ENCODE measurements at places on chromosomes 1 and 21.

GRCh38 chr1:151716771-151717631, at the start of gene CELF3:
CELF3 (minus strand) TSS chr1:151716803; CDS start chr1:151716020, 783 bp downstream.
- no peak for DNase-seq

DNA sequence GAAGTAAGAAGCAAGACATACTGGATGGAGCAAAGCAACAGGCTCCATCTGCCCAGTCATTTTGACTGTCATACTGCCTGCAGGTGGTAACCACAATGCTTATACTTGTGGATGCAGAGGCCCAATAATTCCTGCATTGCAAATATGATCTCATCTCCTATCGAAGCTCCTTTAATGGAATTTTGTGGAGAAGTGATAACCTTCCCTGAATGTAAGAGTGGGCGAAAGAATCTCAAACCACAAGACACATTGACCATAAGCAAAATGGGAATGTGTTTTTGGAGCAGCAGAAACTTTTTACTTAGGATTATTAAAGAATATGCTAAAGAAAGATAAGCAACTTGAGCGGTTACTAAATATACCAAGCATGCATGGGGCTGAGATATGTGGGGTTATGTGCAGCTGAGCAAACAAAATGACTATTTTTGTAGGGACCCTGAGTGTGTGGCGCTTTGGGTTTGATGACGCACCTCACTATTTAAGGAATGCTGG, 77.4 kb upstream of the BACH1 start:
- no peak for DNase-seq

DNA sequence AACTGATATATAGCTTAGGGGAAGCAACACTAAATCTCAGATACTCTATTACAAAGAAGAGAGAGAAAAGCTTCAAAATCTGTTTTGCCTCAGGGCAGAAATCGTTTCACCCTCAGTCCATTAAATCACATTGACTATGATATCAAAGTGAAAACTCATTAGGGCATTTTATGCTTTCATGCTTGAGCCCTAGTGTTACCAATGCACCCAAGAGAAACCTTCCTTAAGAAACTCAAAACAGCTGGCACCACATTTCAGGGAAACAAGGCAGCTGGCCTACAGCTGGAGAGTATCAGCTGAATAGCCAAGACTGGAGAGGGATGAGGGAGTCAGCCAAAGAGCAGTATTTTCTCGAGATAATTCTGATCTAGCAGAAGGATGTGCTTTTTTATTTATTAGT, 14.9 kb downstream of the COLGALT2 start:
- no peak for DNase-seq

- DNase-seq, result no peak
Observed at GRCh38 chr1:95287081-95287480, 53.1 kb downstream of the RWDD3 start.

- DNase-seq, result no peak
Observed at GRCh38 chr21:38820471-38821239, 14.9 kb downstream of the ETS2 start.

DNA sequence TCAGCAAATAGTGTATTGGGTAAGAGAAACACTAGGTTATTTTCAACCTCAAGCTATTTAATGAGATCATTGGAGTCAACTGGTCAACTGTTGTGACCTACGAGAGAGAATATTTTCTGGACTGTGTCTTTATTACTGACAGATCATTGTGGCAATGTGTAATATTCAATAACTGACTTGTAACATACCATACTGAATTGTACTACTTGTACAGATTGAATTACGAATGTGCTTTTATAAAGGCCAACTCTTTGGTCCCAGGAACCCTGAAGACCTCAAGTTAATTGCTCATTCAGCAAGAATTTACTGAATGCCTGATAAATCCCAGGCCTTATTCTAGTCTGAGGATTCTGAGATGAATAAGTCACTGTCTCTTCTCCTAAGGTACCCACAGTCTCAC, 56.1 kb upstream of the CAMK1G start:
- no peak for DNase-seq

DNA sequence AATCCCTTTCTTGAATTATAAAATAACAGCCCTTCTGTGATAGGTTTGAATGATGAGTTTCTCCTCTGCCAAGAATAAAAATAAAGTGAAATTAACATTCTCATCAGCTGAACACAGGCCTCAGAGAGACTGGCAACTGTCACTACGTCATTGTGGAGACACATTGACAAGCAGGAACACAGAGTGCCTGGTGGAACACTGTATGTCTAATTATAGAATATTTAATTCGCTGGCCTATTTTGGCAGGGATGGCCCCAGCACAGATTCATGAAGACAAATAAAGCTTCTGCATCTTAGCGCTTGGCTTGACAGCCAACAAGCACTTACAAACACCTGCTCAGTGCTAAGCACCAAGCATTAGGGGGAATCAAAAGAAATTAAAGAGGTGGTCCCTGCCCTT, 52.0 kb upstream of the SMYD2 start:
- DNase-seq, result no peak

DNA sequence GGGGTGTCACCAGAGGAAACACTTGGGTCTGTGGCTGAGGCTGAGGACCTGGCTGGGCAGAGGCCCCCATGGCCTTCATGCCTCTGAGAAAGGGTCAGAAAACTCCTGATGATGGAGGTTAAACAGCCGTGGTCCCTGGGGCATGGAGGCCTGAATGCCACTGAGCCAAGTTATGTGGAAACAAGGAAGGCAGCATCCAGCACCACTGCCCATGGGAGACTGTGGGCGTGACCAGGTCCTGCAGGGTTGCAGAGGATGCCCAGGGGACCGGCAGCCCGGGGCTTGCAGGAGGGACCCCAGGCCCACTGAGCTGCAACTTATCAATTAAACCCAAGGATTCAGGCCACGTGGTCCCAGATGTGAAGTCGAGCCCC, 18.9 kb upstream of the COL6A2 start:
- no peak for DNase-seq

GRCh38 chr21:31387560-31388186, 43.6 kb upstream of the TIAM1 start:
- no peak for DNase-seq

GRCh38 chr1:78765489-78765888, 115.9 kb downstream of the IFI44 start:
- no peak for DNase-seq

- DNase-seq, result no peak
Observed at GRCh38 chr1:220682901-220683576, 7.1 kb upstream of the C1orf115 start.

- DNase-seq, result no peak
Observed at GRCh38 chr1:102655034-102655433, 453.3 kb downstream of the COL11A1 start.

- DNase-seq, result no peak
Observed at GRCh38 chr1:91557039-91557690, 56.5 kb downstream of the CDC7 start.

- DNase-seq, result no peak
Observed at GRCh38 chr1:169115891-169116585, 9.5 kb downstream of the ATP1B1 start.

DNA sequence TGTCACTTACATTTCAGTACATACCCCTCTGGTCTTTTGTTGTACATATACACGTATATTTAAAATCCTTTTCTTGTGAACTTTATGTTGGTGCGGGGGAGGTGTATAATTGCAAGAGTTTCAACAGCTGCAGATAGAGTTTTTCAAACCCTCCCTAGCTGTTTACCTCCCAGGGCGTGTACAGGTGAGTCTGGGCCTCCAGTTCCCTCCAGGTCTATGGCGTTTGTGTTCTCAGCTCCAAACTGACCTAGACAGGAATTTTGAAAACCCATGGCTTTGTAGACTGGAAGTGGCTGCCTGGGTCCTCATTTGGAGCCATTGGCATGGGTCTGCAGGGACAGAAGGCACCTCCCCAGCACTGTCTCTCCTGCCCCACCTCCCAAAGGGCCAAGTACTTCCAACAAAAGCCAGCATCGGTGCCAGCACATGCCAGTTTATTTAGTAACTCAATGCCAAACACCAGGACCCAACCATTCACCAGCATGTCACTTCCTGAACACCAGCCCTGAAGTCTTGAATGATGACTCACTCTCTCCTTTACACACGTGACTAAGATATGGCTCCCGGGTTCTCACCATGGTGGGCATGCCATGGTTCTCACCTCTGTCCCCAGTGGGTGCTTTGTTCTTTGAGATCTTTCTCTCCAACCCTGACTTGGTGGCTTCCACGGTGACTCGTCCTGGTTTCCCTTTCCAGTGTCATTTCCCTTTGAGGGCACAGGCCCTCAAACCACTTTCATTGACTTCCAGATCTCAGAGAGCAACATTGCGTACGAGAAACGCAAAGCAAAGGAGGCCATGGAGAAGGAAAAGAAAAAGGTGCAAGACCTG, 57.3 kb upstream of the EFHD2 start:
- no peak for DNase-seq

DNA sequence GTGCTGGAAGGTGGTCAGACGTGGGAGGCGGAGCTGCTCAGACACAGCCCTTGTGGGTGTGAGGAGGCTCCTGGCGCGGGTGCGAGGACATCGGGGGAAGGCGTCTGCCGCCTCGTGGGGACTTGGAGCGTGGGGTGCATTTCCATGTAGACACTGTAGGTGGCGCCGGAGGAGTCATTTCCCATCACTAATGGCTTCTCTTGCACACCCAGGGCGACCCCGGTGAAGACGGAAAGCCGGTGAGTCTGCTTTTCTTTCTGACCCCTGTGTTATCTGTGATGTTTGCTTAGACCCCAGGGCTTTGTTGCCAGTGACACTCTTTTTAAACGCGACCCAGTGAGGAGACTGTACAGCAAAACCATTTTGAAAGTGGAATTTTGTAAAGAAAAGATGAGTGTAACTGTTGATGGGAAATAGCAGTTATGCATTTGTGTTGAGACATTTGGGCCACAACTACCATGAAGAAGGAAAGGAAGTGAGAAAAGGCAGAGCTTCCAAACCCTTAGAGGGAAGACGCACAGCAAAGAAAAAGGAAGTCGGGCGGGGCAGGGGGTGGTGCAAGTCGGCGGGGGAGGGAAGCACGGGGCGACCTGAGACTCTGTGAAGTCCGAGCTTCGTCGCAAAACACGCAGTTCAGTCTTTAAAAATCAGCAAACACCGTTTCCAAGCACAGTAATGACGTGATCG, 64.0 kb downstream of the SLC19A1 start:
- DNase-seq, result peak; percentile 77

All from central memory CD4-positive, alpha-beta T cell (primary cell).